ENCODE measurements at places on chromosomes 7 and 10.

DNA sequence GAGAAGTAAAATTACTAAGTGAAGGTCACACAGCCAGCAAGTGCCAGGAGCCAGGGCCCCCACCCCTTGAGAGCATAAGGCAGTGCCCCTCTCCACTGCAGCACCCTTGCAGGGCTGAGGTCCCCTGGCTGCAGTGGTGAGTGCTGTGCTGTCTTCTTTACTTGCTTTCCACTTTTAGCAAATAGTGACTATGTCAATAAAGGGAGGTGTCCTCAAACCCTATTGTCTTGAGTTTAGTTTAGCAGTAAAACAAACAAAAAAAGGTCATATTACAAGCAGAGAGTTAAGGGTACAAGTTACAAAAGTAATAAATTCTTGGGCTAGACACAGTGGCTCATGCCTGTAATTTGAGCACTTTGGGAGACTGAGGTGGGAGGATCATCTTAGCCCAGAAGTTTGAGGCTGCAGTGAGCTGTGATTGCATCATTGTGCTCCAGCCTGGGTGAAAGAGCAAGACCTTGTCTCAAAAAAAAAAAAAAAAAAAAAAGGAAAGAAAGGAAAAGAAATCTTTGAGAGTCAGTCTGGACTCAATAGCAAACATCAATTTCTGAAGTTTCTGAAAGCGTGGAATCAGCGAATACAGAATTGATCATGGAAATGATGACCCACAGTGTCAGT lies 39.0 kb upstream of the KIF5B start:
- no peak for DNase-seq

DNA sequence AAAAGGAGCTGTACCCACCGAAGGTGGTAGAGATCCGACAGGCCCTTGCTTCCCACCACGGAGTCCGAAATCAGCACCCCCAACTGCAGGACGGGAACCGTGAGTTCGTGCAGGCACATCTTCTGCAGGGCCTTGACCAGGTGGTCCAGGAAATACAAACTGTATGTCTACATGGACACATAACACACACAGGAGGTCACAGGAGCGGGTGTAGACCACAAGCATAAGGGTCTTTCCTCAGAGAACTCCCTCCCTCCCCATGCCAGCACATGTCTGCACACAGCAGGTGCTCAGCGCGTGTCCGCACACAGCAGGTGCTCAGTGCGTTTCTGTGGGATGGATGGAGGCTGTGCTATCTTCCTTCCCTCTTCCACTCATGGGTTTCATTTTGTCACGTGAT lies 69.7 kb downstream of the CFAP46 start:
- no peak for DNase-seq

GRCh38 chr10:113541549-113541927 lies 11.3 kb upstream of the HABP2 start:
- no peak for DNase-seq

- no peak for DNase-seq
These were observed 27.1 kb downstream of the ABCB4 start for GRCh38 chr7:87448388-87448787.

DNA sequence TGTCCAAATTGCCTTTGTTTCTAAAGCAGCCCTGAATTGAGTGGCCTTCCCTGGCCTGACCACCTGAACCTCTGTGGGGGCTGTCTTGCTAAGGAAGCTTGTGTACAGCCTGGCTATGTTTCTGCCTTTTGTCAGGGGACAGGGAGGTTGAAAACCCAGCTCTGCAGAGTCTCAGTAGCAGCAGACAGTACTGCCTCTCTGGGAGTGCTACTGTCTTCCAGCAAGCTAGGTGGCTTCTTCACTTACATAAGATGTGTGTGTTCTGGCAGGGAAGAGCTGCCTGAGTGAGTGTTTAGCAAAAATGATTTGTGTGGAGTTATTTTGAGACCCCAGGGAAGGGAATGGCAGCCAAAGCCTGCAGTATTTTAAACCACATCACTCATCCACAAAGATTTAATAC lies 57.4 kb downstream of the LRRC4 start:
- no peak for DNase-seq

DNA sequence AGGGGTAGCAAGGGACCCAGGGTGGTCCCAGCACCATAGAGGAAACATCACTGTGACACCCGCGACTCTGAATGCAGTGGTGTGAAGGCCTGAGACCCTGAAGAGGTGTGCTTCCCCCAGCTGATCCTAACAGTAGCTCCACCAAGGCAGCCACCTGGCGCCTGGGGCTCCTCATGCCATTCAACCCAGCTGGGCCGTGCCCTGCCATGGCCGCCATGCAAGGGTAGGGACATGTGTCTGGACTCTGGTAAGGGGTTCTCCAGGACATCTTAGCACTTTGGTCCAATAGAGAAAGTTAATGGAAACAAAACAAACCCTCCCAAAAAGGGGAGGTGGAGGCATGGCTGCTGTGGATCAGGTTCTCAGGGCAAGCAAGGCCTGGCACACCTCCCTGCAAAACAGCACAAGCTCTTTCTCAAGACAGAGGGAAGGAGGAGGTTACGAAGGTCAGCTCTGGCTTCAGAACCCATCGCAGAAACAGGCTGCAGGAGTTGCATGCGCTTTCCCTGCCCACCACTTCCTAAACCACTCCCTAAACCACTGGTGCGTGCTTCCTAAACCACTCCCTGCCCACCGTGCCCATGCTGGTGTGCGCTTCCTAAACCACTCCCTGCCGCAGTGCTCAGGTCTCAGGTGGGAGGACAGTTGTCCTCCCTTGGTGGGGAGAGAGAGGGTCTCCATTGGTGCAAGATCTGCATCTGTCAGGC lies 108.7 kb downstream of the LARP4B start:
- no peak for DNase-seq

DNA sequence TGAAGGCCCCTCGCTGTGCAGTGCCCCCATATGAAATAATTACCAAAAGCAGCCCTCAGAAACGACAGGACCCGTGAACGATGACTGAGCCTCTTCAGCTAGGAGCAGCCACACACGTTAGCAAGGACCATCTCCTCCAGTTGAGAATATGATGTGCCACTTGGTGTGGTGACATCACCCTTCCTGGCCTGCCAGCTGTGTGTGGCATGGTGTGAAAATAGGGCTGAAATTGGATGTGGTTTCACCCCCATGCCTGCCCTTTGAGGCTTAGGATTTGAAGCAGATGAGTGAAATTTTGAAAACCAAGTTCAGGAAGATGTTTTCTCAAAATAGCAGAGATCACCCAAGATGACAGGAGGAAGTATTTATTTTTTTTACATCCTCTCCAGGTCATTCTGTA lies 49.1 kb upstream of the BTBD16 start:
- DNase-seq, result no peak

DNA sequence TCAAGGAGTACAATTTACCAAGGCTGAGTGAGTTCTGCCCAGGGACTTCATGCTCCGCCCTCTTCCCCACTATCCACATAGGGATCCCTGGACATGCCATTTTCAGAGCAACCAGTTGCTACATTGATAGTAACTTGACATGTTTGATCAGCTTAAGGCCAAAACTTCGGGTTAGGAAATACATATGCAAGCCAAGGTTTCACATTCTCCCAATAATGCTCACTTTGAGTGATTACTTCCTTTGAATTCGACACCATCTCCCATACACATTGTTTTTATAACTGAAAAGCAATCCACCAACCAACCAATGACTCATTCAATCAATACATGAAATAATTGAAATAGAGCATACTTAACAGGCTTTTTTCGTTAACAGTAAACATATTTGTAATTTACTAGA lies 137.9 kb downstream of the GLI3 start:
- no peak for DNase-seq

DNA sequence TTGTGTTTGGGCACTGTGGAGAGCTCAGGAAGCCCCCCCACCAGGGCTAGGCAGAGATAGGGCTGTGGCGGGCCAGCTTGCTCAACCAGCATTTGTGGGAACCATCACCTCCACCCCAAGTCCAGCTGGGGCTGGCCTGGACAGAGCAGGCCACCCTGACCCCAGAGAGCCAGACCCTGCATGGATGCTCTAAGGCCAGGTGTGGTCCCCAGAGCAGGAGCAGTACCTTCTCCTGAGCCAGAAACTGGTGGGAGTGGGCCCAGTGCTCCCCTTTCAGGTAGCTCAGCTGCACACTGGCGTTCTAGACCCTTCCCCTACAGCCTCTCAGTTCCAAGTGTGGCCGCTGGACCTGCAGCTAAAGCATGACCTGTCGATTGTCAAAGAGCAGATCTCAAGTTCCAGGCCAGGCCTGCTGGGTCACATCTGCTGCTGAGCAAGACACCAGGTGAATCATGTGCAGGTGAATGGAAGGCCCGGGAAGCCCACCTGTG lies 57.2 kb downstream of the RASGEF1A start:
- DNase-seq, result no peak

- DNase-seq, result no peak
These were observed 62.6 kb upstream of the SEMA3C start for GRCh38 chr7:80981405-80981804.

GRCh38 chr10:15748126-15748525 lies 28.4 kb upstream of the ITGA8 start:
- DNase-seq, result no peak

GRCh38 chr10:71076473-71077142 lies 135.8 kb upstream of the UNC5B start:
- no peak for DNase-seq

DNA sequence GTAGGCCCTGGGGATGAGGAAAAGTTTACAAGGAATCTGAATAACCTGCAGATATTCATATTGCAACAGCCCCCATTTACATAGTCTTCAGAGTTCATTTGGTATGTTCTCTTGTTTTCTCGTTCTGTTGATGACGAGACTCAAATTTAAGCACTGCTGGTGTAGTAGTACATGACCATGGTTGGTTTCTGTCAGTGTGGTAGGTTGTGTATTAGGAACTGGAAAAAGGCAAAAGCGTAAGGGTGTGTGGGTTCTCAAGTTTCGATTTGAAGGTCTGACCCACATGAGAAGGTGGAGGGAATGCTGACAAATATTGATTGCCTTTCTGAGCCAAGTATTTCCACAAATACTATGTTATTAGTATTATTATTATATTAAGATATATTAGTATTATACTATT lies 151.7 kb downstream of the AUTS2 start:
- DNase-seq, result no peak

DNA sequence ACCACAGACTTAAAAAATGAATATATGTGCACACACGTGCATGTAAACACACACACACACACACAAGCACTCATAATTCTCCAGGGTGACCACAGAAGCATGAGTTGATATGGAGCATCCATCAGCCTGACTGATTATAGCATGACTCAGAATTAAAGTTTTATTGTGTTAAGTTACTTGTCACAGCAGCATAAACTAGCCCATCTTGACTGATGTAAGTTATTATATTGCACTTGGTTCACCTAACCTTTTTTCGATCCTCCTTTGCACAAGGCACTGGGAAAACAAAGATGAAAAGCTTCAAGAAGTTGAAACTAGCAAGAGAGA lies 18.8 kb upstream of the SLC35G1 start:
- no peak for DNase-seq
